ENCODE measurements at places on chromosomes 4 and X. TPM values are rescaled to one million over a fixed set of nuclear protein-coding genes. Genes with fewer than 3 reads are reported as not detected.
A peak's percentile ranks its signal among the peaks of the same experiment; 100 is the strongest.

DNA sequence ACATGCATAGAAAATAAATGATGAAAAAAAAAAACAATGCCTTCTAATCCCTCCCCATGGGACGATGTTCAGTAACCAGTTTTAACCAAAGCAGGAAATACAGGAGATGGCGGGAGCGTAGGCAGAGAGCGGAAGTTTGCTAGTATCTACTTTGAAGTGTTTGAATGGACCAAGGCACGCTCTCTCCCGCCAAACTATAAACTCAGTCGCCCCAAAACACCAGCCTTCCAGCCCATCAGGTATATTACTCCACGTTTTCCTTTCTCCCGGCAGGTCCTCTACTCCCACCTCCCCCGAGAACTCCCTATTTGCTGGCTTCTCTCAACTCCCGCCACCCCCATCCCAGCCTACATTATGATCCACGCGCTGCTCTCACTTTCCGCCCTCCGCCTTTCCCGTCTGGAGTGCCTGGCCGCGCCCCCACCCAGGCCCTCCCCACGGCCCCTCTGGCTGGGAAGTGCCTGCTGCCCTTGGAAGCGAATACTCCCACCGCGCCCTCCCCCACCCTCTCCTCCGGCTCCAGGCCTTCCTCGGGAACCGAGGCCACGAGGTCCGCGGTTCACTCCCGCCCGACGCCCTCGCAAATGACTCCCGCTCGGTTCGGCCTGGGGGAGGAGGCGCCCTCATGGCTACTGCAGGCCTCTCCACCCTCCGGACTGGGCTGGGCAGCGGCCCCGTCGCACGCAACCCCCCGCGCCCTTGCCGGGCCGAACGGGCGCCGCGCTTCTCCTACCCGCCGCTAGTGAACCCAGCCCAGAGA lies 723 bp downstream of the DHX15 start:
- peak; percentile 77 for DNase-seq

DNA sequence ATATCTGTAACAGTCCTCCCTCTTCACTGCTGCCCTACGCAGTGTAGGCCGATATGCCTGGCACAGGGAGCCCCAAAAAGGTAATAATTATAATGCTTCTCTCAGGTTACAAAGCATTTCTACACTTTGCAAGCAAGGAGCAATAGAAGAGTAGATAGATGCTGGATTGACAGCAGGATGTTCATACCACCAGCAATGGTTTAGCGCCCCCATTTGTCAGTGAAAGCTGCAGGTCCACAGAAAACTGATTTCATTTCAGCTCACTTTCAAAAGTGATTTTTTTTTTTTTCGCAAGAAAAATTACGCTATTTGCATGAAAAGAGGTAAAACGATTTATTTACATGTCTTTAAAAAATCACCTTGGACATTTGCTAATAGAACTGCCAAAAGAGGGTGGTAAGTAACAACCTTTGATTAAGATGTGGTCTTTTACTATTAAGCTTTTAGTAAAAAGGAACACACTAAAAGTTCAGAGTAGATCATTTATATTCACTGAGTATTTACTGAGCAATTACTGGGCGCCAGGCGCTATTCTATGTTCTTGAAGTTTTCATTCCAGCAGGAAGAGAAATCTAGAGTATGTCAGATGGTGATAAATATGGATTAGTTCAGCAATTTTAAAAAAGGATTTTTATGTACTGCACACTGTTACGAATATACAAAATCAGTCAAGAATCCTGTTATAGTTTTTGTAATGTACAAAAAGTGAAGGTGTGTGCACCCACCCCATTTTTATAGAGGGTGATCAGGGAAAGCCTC lies 34.4 kb downstream of the HPF1 start:
- no peak for DNase-seq

- DNase-seq, result no peak
Measured at GRCh38 chr4:113835005-113835404, 73.5 kb upstream of the CAMK2D start.

DNA sequence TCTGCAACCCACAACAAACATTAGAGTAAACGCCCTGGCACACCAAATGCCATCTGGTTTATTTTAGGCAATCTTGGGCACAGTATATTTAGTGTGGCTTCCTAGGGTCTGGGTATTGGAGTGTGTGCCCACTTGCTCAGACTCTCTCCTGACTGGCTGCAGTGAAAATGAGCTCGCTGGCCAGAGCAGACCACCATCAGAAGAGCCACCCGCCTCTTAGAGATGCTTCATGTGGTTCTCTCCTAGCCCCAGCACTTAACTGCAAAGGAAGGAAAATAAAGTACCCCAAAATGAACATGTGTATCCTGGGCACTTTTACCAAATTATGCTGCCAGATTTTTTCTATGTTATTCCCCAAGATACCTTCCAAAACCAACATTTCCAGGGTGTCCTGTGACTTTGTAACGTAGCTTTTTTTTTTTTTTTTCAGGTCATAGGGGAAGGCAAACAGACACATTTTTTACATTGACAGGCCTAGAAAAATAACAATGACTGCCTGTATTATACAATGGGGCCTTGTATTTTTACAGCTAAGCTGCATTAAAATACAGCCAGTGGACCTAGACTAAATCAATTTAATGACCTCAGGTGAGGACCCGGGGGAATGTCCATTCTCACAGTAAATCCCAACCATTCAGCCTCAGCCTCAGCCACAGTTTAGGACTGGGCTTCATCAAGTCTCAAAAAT lies 193.7 kb downstream of the RASL11B start:
- DNase-seq, result no peak

Gene TLR1
- 4.3 TPM for total RNA-seq

Gene SLC34A2
- total RNA-seq, result 0.08 TPM
